ENCODE measurements at places on chromosomes 16 and 17. TPM values are rescaled to one million over a fixed set of nuclear protein-coding genes. Genes with fewer than 3 reads are reported as not detected.
A peak's percentile ranks its signal among the peaks of the same experiment; 100 is the strongest.

AANAT gene
- total RNA-seq, result 0.81 TPM

SULT1A1 gene
- total RNA-seq, result 84.9 TPM

SLFN14 gene
- 0.29 TPM for total RNA-seq

C17orf50 gene
- total RNA-seq, result not detected

KRTAP9-8 gene
- total RNA-seq, result not detected

C16orf89 gene
- 307 TPM for total RNA-seq

CLEC18B gene
- total RNA-seq, result not detected

UTS2R gene
- total RNA-seq, result 2.4 TPM

AOC3 gene
- total RNA-seq, result 4.4 TPM

ATP2A3 gene
- 18.6 TPM for total RNA-seq

SOX9 gene
- total RNA-seq, result 15.5 TPM

GRCh38 chr17:47066095-47066494 is 87.0 kb upstream of the RPRML start:
- DNase-seq, result no peak
- H3K27me3 ChIP-seq, result no peaks in the 10 kb centered on the region
- no peak overlapping the region for H3K27ac ChIP-seq
- H3K4me3 ChIP-seq, result no peak overlapping the region
- H3K4me1 ChIP-seq, result peaks cover 14% of the 10 kb centered on the region

GRCh38 chr16:21684199-21684598 is 20.4 kb downstream of the OTOA start:
- no peaks in the 10 kb centered on the region for H3K36me3 ChIP-seq
- peak; percentile 16 for DNase-seq
- H3K4me3 ChIP-seq, result no peak overlapping the region
- no peaks in the 10 kb centered on the region for H3K4me1 ChIP-seq

GRCh38 chr17:73175962-73176565 is 11.3 kb downstream of the SSTR2 start:
- no peaks in the 10 kb centered on the region for H3K27me3 ChIP-seq
- no peaks in the 10 kb centered on the region for H3K36me3 ChIP-seq
- DNase-seq, result no peak
- no peak overlapping the region for H3K27ac ChIP-seq
- no peaks in the 10 kb centered on the region for H3K4me1 ChIP-seq

DNA sequence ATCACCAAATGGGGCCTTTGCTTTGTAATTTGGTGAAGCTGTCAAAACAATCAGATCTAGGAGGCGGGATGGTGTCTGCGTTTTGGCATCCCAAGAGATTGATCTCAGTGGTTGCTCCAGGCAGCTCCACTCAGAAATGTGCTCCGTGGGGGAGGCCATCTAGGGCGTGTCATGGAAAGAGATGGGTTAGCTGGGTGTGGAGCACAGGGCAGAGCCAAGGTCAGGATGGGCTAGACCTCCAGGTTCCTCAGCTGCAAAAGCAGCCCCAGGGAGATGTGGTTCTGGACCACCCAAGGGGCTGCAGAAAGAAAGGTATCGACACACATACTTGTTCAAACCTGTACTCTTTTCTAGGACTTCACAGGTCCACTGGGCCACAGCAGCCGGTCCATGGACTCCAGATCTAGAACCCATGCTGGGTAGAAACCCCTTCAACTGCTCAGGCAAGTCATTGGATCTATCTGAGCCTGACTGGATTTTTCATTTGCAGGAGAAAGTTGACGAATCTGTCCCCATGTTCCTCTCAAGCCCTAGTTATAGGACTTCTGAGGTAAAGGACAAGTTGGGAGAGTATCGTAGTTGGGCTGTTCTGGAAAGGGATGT is 270.2 kb upstream of the RPL38 start:
- no peaks in the 10 kb centered on the region for H3K36me3 ChIP-seq
- H3K4me3 ChIP-seq, result no peak overlapping the region
- DNase-seq, result no peak
- no peaks in the 10 kb centered on the region for H3K4me1 ChIP-seq
- no peaks in the 10 kb centered on the region for H3K27me3 ChIP-seq

DNA sequence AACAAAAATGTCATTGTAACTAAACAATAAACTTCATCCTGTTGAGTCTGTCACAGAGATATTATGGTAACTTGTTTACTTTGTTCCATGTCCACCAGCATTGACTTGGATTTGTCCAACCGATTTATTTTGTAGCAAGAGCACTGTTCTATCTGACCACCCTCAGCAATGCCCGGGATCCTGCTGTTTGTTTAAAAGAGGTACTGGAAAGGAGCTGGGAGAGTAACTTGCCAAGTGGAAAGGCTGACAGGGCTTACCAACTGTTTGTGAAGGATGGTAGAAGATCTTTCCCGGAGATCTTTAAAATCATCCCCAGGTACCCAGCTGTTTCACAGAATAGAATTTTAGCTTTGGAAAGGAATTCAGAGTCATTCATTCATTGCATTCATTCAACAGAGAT is 59.1 kb upstream of the BCAR1 start:
- H3K27ac ChIP-seq, result peak overlapping the region; percentile 54
- H3K36me3 ChIP-seq, result no peaks in the 10 kb centered on the region
- H3K27me3 ChIP-seq, result no peaks in the 10 kb centered on the region
- DNase-seq, result peak; percentile 81
- no peak overlapping the region for H3K4me3 ChIP-seq

DNA sequence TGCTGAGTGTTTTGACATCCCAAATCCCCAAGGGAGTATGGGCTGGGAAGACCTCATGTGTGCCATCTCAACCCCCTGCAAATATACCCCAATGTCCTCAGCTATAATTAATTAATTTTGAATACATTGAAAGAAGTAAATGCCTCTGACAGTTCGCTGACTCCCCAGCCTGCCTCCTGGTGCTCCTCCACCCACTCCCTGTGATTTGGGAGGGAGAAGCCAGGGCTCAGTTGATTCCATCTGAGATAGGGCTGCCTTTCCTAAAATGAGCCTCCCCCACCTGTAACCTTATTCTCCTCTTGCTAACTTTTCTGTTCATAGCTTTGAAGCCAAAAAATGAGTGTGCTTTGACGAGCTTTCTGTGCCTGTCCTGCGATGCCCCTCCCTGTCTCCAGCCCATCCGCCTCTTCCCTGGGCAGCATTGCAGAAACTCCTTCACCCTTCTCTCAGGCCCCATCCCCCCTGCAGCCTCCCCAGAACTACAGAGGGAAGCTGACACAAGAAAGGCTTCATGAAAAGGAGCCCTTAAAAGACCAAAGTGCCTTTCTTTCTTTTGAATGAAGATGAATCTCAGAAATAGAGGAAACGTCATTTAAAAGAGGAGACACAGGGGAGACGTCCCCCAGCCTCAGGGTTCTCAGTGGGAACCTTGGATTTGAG is 70.3 kb downstream of the HLF start:
- no peak overlapping the region for H3K27ac ChIP-seq
- peaks cover 17% of the 10 kb centered on the region for H3K4me1 ChIP-seq
- no peak overlapping the region for H3K4me3 ChIP-seq
- DNase-seq, result peak; percentile 57

DNA sequence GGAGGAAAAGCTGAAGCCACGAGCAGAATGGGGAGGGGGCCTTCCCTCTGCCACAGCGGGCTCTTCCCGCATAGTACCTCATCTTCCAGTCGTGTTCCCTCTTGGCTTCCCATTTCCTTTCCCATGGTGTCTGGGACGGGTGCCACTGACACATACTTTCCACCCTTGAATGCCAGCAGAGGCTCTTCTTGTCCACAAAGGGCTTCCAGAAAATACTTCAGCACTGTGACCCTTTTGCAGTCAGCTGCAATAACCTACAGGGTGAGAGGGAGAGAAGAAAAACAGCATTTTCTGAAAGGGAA is 30.7 kb downstream of the HIC1 start:
- no peaks in the 10 kb centered on the region for H3K27me3 ChIP-seq
- no peak overlapping the region for H3K4me3 ChIP-seq
- H3K4me1 ChIP-seq, result no peaks in the 10 kb centered on the region

DNA sequence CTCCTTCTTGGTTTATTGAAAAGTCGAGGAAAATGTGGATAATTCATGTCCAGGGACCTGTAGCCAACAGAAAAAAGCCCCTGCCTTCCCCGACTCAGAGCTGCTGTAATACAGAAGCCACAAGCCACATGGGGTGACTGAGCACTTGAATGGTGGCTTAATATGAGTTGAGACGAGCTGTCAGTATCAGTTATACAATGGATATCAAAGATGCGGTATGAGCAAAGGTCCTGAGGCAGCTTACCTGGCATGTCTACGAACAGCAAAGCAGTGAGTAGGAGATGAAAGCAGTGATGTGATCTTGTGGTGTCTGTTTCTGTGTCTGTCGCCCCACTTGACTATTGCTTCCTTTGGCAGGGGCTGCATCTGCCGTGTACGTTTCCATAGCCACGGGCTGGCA is 12.2 kb upstream of the RMI2 start:
- no peak overlapping the region for H3K27ac ChIP-seq
- no peak overlapping the region for H3K4me3 ChIP-seq
- no peaks in the 10 kb centered on the region for H3K36me3 ChIP-seq
- DNase-seq, result no peak

DNA sequence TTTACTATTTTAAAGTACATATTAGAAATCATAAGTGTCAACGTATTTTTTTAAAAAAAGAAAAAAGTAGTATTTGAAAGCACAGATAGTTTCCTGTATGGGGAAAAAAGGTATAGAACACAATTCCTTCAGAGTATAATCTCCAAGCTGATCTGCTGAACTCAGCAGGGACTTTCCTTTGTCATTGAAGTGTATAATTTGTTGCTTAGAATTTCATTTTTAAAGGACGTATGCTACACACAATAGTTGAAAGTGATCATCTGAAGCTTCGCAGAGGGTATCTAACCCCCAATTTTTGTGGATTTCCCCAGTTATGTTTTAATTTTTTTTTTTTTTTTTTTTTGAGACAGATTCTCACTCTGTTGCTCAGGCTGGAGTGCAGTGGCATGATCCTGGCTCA is 20.2 kb upstream of the MAPT start:
- no peak overlapping the region for H3K4me3 ChIP-seq
- no peak overlapping the region for H3K27ac ChIP-seq
- no peak for DNase-seq
- H3K36me3 ChIP-seq, result no peaks in the 10 kb centered on the region
- no peaks in the 10 kb centered on the region for H3K27me3 ChIP-seq
- H3K4me1 ChIP-seq, result no peaks in the 10 kb centered on the region

DNA sequence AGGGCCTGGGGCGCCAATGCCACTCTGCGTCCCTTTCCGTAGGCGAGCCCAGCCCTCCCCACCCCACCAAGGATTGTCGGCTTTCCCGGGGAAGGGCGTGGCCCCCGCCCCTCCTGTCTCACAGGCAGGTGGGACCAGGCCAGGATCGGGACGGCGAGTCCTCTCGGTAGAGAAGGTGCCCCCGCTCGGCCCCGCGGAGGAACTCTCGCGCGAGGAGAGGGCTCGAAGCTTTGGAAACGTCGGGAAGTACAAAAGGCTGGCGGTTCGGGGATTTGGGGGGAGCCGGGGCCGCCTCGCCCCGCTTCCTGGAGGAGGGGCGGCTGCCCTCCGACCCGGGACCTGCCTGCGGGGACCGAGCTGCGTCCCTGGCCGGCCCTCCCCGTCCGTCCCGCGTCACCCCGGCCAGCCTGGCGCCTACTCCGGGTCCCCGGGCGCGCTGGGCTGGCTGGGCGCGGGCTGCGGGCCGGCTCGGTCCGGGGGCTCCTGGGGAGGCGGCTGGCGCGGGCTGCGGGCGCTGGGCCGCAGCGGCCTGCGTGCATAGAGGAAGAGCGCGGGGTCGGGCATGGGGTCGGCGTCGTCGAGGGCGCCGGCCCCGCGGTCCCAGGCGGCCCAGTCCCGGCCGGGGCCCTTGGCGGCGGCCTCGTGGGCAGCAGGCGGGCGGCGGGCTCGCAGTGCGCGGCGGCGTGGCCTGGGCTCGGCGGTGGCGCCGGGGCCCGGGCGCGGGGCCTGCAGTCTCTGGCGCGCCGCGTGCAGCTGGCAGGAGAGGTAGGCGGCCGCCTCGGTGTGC is 12.6 kb upstream of the CLUH start:
- no peak overlapping the region for H3K27ac ChIP-seq
- H3K4me3 ChIP-seq, result no peak overlapping the region
- H3K27me3 ChIP-seq, result no peaks in the 10 kb centered on the region
- peaks cover 7% of the 10 kb centered on the region for H3K4me1 ChIP-seq
- no peaks in the 10 kb centered on the region for H3K36me3 ChIP-seq

GRCh38 chr17:70295731-70296130 is 126.4 kb downstream of the KCNJ2 start:
- H3K27me3 ChIP-seq, result no peaks in the 10 kb centered on the region
- no peaks in the 10 kb centered on the region for H3K4me1 ChIP-seq
- no peak for DNase-seq
- no peak overlapping the region for H3K4me3 ChIP-seq

GRCh38 chr16:11094075-11094856 is 149.9 kb downstream of the CLEC16A start:
- H3K4me1 ChIP-seq, result peaks cover 50% of the 10 kb centered on the region
- H3K27ac ChIP-seq, result peak overlapping the region; percentile 87
- H3K27me3 ChIP-seq, result no peaks in the 10 kb centered on the region
- H3K4me3 ChIP-seq, result no peak overlapping the region
- H3K36me3 ChIP-seq, result no peaks in the 10 kb centered on the region
- DNase-seq, result peak; percentile 65

DNA sequence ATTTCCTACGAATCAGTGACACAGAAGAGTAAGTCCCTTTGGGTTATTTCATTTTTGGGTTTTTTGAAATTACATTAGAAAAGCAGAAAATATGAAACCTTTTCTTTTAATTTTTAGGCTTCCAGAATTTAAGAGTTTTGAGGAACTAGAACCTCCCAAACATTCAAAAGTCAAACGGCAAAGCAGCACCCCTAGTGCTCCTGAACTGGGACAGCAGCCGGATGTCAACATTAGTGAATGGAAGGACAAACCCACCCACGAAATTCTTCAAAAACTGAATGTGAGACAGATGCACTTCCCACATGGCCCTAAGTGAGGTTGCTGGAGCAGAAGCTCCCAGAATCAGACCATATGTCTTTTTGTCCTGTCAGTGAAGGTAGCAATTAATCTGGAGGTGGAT is 199.4 kb downstream of the PHKB start:
- peaks cover 9% of the 10 kb centered on the region for H3K36me3 ChIP-seq
- H3K4me3 ChIP-seq, result no peak overlapping the region
- DNase-seq, result no peak
- H3K27ac ChIP-seq, result no peak overlapping the region

DNA sequence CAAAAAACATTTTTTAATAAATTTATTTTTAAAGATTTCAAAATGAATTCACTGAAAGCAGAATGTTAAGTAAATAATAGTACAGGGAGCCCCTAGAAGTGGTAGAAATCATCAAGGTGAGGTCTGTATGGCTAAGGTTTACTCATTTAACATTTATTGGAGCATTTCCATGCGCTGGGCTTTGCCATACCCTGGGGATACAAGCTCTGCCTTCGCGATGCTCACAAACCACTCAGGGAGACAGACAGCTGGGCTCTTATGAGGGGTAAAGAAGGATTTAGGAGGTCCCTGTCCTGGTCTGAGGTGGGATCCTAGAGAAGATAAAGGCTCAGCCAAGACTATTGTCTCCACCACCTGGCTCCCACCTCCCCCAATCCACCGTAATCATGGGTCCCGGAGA is 11.3 kb upstream of the LPCAT2 start:
- no peaks in the 10 kb centered on the region for H3K27me3 ChIP-seq
- H3K4me1 ChIP-seq, result peaks cover 63% of the 10 kb centered on the region
- no peak for DNase-seq
- no peaks in the 10 kb centered on the region for H3K36me3 ChIP-seq
- H3K27ac ChIP-seq, result no peak overlapping the region

All from thyroid gland (tissue), 4 donors.